Body of pancreas (tissue), 4 donors: ENCODE measurements at places on chromosomes 3 and 15.
A peak's percentile ranks its signal among the peaks of the same experiment; 100 is the strongest.

DNA sequence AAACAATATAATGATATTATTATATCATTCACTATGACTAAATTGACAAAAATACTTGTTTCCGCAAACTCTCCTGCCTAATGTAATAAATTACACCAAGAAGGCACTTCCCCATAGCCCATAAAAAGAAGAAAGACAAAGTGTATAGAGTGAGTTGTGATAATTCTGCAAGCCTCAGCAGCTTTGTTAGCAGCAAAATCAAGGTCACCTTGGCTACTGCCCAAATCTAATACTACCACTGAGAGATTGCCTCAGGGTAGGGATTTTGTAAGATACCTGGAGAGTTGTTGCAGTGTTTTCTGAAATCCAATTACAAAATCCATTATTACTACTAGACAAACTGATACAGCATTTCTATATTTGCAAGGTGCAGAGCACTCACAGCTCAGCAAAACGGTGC is 503.5 kb downstream of the FGF12 start:
- H3K4me3 ChIP-seq = no peak overlapping the region
- no peak overlapping the region for H3K27ac ChIP-seq
- H3K36me3 ChIP-seq = no peaks in the 10 kb centered on the region
- H3K4me1 ChIP-seq = no peaks in the 10 kb centered on the region
- peak; percentile 7 for DNase-seq
- H3K27me3 ChIP-seq = no peaks in the 10 kb centered on the region

DNA sequence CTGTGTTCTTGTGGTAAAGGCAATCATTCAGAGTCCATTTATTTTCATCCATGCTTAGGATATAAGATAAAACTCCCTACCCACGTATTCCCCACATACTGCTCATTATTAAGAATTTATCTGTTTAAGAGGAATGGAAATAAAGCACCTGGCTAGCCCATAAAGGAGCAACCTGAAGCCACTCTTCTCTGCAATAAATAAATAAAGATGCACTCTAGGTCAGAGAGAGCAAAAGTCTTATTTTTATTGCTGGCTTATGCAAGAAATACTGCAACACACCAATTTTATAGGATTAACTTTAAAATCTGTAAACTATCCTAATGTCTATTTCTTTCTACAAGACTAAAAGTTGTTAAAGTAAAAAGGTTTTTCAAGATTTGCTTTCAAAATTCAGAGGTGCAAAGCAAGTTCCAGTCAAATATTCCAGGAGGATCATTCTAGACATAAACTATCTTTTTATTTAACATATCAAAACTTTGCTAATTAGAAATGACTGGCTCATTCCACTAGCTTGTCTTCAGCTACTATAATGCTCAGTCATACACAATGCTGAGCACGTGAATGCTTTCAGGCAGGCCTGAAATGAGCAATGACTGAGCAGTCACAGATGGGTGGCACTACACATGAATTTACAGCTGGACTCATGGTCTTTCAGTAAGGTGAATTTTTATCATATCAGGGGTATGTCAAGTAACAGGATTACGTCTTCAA is 7.1 kb downstream of the TJP1 start:
- H3K27ac ChIP-seq = no peak overlapping the region
- peak; percentile 50 for DNase-seq
- no peak overlapping the region for H3K4me3 ChIP-seq
- no peaks in the 10 kb centered on the region for H3K27me3 ChIP-seq
- no peaks in the 10 kb centered on the region for H3K36me3 ChIP-seq

- H3K4me1 ChIP-seq = peaks cover 23% of the 10 kb centered on the region
- H3K27me3 ChIP-seq = no peaks in the 10 kb centered on the region
- no peaks in the 10 kb centered on the region for H3K36me3 ChIP-seq
- H3K4me3 ChIP-seq = no peak overlapping the region
These were observed 4.5 kb downstream of the PXK start for GRCh38 chr3:58337190-58337589.

- no peak overlapping the region for H3K27ac ChIP-seq
- no peak for DNase-seq
- no peaks in the 10 kb centered on the region for H3K36me3 ChIP-seq
- no peaks in the 10 kb centered on the region for H3K27me3 ChIP-seq
- no peaks in the 10 kb centered on the region for H3K4me1 ChIP-seq
These were observed 22.3 kb downstream of the FBXL2 start for GRCh38 chr3:33299395-33300081.

DNA sequence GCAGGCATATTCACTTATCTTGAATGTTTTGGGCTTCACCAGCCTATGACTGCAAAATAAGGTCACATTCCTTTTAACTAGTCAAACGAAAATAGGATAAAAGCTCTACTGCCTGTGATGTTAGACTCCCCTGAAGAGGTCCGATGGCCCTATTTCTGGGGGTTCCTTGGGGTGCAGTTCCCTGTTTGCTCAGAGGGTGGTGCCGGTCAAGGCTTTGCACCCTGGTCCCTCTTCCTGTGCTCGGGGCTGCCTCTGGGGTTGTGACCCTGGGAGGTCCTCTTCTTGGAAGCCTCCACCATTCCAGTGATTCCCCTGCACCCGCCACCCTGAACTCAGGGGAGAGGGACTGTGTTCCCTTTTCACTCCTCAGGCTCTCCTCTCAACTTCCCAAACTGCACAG is 86.7 kb upstream of the ANKRD34C start:
- H3K36me3 ChIP-seq = no peaks in the 10 kb centered on the region
- H3K4me3 ChIP-seq = no peak overlapping the region
- no peak overlapping the region for H3K27ac ChIP-seq

DNA sequence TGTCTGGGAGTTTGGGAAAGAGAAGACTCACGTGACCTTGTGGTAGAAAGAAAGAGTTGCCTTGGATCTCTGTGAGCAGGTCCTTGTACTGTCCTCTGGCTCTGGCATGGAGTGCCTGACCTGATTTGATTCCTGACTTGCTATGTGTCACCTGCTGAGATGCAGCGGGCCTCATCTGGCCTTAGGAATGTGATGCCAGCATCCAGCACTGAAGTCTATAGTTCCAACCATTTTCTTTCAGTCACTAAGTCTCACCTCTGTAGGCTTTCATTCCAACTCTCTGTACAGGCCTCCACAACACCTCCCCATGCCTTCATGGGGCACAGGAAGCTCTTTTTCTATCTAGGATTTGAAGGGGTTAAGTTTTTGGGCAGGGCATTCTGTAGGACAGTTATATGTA is 12.1 kb upstream of the OXSR1 start:
- no peaks in the 10 kb centered on the region for H3K27me3 ChIP-seq
- no peak overlapping the region for H3K27ac ChIP-seq
- no peaks in the 10 kb centered on the region for H3K4me1 ChIP-seq
- DNase-seq = no peak

GRCh38 chr15:70613271-70613670 is 150.1 kb downstream of the UACA start:
- H3K4me1 ChIP-seq = peaks cover 4% of the 10 kb centered on the region
- H3K27me3 ChIP-seq = no peaks in the 10 kb centered on the region
- H3K4me3 ChIP-seq = no peak overlapping the region
- no peaks in the 10 kb centered on the region for H3K36me3 ChIP-seq

- H3K27ac ChIP-seq = peak overlapping the region; percentile 43
- H3K27me3 ChIP-seq = no peaks in the 10 kb centered on the region
- peak; percentile 48 for DNase-seq
- H3K36me3 ChIP-seq = no peaks in the 10 kb centered on the region
- no peak overlapping the region for H3K4me3 ChIP-seq
These were observed 279.4 kb upstream of the TLE3 start for GRCh38 chr15:70376929-70377691.

DNA sequence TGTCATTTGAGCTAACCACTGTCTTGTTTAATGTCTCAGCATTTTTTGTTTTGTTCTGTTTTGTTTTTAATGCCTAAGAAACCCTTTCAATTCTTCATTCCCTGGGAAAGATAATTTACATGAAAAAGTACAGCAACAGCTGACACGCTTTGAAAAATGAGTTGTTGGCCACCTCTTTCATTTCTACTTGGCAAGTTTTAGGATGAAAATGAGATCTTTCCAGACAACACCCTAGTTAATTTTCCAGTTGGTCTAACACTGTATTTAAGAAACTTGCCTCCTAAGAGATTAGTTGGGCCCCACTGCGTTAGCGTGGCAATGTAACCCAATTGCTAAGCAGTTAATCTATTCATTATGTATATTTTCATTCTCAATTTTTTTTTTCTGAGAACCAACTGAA is 194.0 kb upstream of the LRRN1 start:
- no peaks in the 10 kb centered on the region for H3K27me3 ChIP-seq
- no peaks in the 10 kb centered on the region for H3K36me3 ChIP-seq
- H3K4me1 ChIP-seq = no peaks in the 10 kb centered on the region
- DNase-seq = no peak
- no peak overlapping the region for H3K27ac ChIP-seq
- H3K4me3 ChIP-seq = no peak overlapping the region

DNA sequence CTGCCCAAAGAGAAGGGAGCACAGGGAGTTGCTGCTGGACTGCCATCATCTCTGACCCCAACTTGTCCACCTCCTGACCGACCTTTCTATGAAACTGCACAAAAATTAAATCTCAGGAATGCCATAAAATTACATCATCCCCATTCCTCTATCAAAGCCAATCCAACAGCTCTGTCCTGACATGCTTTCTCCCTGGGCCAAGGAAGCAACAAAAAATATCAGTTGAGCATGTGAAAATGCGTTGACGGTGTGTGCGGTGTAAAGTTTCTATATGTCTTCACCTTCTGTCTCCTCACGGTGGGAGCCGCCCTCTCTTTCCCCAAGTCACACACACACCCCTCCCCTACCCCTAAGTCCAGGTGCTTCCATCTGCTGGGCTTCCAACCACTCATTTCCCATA is 3.6 kb upstream of the ZNF774 start:
- no peaks in the 10 kb centered on the region for H3K27me3 ChIP-seq
- H3K27ac ChIP-seq = no peak overlapping the region
- DNase-seq = no peak
- H3K36me3 ChIP-seq = no peaks in the 10 kb centered on the region
- peaks cover 21% of the 10 kb centered on the region for H3K4me1 ChIP-seq
- H3K4me3 ChIP-seq = no peak overlapping the region

DNA sequence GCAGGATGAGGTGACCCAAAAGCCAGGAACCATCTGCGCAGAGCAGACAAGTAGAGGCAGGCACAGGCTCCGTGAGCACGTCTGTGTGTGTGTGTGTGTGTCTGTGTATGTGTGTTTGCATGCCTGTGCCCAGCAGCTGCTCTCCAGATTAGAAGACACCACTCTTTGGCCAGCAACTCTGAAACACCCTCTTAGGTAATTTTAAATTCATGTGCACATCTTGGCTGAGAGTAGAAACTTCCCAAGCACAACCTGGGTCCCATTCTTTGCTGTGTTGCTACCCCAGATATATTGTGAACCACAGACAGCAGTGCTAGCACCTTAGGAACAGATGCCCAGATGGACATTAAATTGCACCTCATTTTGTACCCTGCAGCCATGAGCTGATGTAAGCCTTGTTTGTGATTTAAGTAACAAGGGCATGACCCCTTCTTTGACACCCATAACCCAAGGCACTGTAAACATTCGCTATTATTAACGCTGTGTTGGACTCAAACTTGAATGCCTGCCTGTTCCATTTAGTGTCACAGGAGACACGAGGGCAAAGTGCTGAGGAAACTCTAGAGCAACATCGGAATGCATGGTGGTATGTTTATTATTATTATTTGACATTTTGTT is at the start of gene FILIP1L:
FILIP1L (minus strand) TSS at position 89 of the 618 bp plus-strand sequence.
- no peaks in the 10 kb centered on the region for H3K36me3 ChIP-seq
- no peaks in the 10 kb centered on the region for H3K27me3 ChIP-seq
- no peak for DNase-seq
- no peaks in the 10 kb centered on the region for H3K4me1 ChIP-seq

DNA sequence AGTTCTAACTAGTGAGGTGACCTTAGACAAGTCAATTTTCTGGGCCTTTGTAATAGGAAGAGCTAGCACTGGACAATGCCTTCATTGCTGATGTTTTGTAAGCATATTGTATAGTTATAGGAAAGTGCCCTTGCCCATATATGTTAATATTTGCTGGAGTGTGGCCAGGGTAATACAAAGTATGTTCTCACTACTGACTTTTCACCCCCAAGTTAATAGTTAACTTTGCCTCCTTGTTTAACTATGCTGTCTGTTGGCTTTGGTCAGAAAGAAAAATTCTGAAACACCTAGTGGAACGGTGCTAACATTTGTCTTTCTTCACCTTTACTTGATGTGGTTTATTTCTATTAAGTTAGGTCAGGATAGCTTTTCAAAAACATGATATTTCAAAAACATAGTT is 287.4 kb upstream of the CTNNB1 start:
- no peak for DNase-seq
- H3K36me3 ChIP-seq = no peaks in the 10 kb centered on the region

GRCh38 chr15:64856429-64857145 is 14.9 kb downstream of the PLEKHO2 start:
- no peak for DNase-seq
- no peaks in the 10 kb centered on the region for H3K36me3 ChIP-seq
- peaks cover 23% of the 10 kb centered on the region for H3K4me1 ChIP-seq
- H3K4me3 ChIP-seq = no peak overlapping the region

DNA sequence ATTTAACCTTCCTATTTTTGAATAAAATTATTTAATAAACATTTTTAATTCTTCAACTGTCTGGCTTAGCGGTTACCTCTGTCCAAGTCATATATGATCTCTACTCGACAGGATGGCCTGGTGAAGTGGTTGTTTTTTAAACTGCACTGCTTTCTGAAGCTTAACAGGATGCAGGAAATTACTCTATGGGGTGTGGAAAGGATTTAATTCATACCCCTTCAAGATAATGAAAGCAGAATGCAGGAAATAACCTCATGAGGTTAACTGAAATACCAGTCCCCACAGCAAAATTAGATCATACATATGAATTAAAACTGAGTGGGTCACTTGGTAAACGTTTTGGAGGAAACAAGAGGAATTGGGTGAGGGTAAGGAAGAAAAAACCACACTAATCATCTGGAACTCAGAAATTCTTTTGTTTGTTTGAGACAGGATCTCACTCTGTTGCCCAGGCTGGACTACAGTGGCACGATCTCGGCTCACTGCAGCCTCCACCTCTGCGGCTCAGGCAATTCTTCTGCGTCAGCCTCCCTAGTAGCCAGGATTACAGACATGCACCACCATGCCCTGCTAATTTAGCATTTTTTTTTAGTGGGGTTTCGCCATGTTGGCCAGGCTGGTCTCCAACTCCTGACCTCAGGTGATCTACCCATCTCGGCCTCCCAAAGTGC is 50.1 kb downstream of the LYSMD4 start:
- no peaks in the 10 kb centered on the region for H3K27me3 ChIP-seq
- H3K4me3 ChIP-seq = no peak overlapping the region
- no peak overlapping the region for H3K27ac ChIP-seq
- H3K36me3 ChIP-seq = no peaks in the 10 kb centered on the region

DNA sequence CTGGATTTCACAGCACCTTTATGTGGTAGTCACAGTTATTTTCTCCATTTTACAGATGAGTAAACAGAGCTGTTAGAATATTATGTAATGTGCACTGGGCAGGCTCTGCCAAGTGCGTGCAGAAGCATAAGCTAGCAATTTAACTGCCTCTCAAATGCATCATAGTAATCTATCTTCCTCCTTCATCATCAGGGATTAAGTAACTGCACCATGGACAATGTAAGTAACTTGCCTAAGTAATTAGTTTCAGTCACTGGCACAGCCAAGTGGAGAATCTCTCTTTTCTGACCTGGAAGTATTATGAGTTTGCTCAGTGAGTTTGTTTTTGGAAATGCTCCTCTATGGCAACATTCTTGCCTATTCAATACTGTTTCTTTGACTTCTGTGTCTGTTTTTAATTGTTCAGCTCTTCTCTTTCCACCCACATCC is 260.5 kb downstream of the PTPRG start:
- no peaks in the 10 kb centered on the region for H3K27me3 ChIP-seq
- no peak overlapping the region for H3K4me3 ChIP-seq
- H3K27ac ChIP-seq = no peak overlapping the region
- no peaks in the 10 kb centered on the region for H3K4me1 ChIP-seq
- DNase-seq = no peak

- H3K4me3 ChIP-seq = no peak overlapping the region
- H3K4me1 ChIP-seq = peaks cover 14% of the 10 kb centered on the region
- H3K27ac ChIP-seq = no peak overlapping the region
- DNase-seq = no peak
- H3K27me3 ChIP-seq = no peaks in the 10 kb centered on the region
- H3K36me3 ChIP-seq = no peaks in the 10 kb centered on the region
These were observed 2.1 kb downstream of the PODXL2 start for GRCh38 chr3:127630811-127631714.
